Renal cortex interstitium (tissue), 15 donors: ENCODE measurements at places on chromosomes 2 and 18. TPM values are rescaled to one million over a fixed set of nuclear protein-coding genes. Genes with fewer than 3 reads are reported as not detected.

GRCh38 chr2:60960706-60961105, 56.8 kb upstream of the PEX13 start:
- no peak for DNase-seq

DNA sequence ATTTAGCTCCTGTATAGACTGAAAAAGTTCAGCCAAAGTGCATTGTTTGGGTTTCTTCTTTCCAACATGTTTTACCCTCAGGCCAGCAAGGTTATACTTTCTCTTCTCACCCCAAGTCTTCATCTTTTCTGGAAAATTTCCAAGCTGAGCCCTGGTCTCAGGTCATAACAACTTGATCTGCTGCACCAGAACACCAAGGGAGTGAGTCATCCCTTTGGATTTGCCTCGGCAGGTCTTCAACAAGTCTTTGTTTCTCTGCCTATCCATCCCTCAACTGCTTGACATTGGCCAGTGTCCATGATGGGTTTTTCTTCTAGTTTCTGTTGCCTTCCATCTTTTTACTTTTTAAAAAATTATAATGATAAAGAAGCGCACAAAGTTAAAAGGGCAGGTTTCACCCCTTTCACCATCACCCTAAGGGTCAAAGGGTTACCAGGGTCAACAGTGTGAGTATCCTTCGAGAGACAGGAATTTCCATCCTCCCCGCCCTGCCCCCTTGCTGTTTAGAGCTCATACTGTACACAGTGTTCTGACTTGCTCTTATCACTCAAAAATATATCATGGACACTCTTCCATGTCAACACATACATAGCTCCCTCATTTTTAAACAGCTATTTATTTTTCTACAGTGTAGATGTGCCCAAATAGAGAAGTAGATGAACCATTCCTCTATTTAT, 5.7 kb upstream of the SPATS2L start:
- DNase-seq = no peak

Gene CRYGC
- not detected for polyA plus RNA-seq

GRCh38 chr2:239806276-239806675, 218.9 kb downstream of the NDUFA10 start:
- DNase-seq = no peak

Gene ASB18
- not detected for polyA plus RNA-seq

GRCh38 chr2:70531419-70532086, 22.1 kb downstream of the TGFA start:
- DNase-seq = no peak

DNA sequence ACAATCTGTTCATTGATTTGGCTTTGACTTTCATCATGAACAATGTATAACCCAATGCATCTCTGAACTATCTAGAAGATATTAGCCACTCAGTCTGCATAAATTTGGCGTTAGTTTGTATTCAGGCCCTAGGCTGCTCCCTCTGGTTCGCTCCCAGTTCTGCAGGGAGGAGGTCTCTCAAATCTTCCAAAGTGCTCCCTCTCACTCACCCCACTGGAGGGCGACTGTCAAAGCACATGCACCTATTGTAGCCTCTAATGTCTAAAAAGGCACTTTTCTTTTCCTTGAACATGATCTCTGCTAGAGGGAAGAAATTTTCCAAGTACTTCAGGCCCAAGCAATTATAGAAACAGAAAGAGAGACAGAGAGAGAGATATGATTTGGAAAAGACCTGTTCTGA, 291.5 kb downstream of the TDRD15 start:
- no peak for DNase-seq

DNA sequence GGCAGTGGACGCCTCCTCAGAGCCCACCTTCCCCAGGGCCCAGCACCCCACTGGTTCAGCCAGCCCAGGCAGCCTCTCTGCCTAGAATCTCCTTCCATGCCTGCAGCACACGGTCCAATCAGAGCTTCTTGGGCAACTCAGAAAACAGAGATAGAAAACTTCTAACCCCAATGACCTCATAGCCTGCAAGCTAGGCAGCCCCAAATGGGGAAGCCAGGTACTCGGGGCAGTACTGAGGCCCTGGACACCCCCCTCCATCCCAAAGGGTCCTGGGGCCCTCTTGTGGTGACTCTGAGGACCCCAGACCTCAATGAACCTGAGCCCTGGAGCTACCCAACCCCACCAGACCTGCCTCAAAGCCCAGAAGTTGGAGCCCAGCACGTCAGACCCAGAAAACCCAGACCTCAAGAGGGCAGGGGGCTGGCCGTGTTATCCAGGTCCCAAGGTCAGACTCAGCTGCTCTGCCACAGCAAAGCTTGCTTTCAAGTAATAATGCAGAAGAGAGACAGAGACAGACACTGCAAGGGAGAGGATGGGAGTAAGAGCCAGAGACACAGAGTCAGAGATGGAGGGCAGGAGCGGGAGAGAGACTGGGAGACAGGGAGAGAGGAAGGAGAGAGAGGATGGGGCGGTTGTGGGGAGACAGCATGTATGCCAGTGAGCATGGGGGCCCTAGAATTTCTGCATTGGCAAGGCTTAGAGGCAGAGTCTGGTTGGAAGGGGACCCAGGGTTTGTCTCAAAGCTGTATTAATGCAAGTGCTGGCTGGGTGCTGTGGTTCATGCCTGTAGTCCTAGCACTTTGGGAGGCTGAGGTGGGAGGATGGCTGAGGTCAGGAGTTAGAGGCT, 28.2 kb downstream of the SERTAD2 start:
- DNase-seq = no peak

DNA sequence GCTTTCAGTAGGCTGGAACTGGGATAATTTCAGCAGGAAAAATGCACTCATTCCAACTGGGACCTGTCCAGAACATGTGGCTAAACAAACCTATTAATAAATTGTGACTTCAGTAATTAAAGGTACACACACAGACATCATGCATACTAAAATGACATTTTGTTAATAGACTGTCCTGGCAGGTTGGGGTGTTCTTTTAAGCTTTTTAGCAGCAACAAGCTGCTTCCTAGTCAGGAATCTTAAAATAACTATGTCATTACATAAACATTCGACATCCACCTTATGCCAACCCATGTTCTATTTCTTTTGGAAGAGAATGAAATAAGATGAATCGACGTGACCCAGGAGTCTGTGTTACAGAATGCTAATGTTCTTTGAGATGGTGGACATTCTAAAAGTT, 435.7 kb downstream of the TXNL1 start:
- no peak for DNase-seq

DNA sequence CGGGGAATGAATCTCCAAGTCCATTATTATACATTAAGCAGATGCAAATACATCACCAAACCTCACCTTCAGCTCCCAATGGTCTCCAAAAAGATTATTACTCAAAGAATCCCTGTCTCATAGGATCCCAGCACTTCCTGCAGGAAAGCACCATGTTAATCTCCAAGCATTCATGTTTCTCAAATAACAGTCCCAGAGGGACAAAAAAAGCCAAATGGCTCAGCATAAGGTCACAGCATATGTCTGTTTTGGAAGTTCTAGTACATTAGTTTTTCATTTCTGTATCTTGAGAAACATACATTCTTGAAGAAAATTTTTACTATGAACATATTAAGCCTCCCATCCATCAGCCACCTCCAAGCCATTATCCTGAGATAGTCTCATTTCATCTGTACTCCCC, 103.3 kb downstream of the METTL4 start:
- DNase-seq = no peak

DNA sequence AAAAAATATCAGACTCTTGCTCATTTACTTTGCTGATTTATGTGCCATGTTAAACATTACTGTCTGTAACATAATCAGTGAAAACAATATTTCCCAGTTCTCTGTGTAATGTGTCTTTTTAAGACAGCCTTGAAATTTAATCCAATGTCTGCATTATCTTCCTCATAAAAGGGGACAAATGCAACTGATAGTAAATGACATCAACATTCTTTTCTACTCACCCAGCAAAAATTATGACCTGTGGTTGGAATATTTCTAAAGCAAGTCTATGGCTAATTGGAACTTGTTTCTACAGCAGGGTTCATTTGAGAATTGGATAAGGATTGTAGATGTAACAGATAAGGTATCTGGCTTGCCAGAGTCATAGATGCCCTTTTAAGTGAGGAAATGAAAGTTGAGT, 34.8 kb downstream of the C1D start:
- no peak for DNase-seq

Gene KCNE4
- polyA plus RNA-seq = 18.5 TPM

Gene GCKR
- not detected for polyA plus RNA-seq

GRCh38 chr18:31643003-31643402, 41.4 kb downstream of the B4GALT6 start:
- DNase-seq = no peak

Gene ELOA2
- polyA plus RNA-seq = not detected

Gene GPAT2
- 0.83 TPM for polyA plus RNA-seq

GRCh38 chr18:69215161-69215560, 185.5 kb upstream of the DOK6 start:
- no peak for DNase-seq

DNA sequence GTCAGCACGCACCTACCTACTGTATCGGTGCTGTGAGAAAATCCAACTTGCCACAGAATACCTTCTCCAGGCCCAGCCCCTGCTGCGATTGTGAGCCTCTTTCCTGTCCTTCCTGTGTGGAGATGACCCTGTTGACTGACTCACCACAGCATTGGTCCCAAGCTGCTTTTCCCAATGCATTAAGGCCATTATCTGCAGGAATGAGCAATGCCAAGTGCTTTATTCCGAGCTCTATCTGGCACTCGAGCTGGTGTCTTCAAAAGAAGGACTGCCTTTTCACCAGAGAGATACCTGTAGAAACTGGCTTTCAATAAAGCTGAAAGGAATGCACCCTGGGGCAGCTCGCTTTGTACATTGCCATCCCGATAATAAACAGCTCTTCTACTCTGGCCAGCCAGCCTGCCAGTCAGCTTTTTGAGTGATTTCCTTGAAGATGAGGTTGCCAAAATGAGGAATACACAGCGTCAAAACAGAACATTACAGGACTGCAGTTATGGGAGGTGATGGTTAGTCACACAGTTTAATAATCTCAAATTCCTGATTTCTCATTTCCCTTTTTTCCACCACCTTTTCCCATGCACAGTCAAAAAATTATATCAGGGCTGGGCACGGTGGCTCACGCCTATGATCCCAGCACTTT, 8.3 kb upstream of the RNF103 start:
- DNase-seq = no peak

- DNase-seq = no peak
Observed at GRCh38 chr2:32977228-32977758, 30.5 kb downstream of the LTBP1 start.

GRCh38 chr2:226818930-226819329, 16.9 kb upstream of the RHBDD1 start:
- no peak for DNase-seq

GRCh38 chr2:98452396-98453027, 7.9 kb downstream of the INPP4A start:
- no peak for DNase-seq

GRCh38 chr2:23600346-23600745, 215.4 kb downstream of the KLHL29 start:
- no peak for DNase-seq

DNA sequence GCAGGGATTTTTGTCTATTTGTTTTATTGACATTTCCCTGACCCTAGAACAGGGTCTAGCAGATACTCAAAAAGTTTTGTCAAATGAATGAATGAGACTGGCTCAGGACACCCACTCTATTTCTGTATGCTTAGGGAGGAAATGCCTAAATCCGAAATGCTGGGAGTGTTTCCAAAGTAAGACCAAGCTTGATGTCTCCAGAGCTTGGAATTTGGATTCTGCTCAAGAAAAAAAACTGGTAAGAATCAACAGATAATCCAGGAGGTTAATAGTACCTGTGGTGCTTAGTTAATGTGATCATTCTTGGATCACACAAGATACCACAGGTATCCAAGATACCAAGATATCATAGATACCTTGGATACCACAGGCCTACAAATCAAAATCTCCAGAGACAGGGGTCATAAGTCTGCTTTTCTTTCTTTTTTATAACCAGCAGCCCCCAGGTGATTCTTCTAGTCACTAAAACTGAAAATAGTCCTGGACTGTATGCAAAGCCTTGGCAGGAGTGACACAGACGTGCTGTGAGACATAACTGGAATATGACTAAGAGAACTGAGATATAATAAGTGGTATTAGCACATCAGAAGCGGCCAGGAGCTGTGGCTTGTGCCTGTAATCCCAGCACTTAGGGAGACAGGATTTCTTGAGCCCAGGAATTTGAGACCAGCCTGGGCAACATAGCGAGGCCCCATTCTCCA, 39.9 kb upstream of the SP3 start:
- no peak for DNase-seq

GRCh38 chr2:236449167-236449761, 120.4 kb upstream of the ACKR3 start:
- no peak for DNase-seq

- DNase-seq = no peak
Observed at GRCh38 chr2:21317131-21317530, 193.4 kb downstream of the TDRD15 start.

Gene UGT1A3
- not detected for polyA plus RNA-seq

DNA sequence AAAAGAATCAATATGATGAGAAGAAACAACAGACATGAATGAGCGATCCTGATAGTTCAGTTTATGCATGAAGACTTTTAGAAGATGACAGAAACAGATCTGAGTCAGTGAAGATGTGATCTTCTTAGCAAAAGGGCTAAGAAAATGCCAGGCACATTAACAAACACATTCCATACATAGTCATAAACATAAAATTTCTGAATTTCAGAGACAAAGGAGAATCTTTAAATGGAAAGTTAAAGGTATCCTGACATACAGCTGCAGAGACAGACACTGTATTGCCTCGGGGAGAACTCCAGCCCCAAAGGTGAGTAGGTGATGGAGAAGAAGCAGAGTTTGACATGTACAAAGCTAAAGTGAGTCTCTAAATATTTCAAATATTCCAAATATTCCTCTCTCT, 40.6 kb upstream of the FN1 start:
- DNase-seq = no peak

Gene ERICH2
- 3.4 TPM for polyA plus RNA-seq

Gene ALPP
- not detected for polyA plus RNA-seq

GRCh38 chr2:156294945-156295580, 37.5 kb downstream of the NR4A2 start:
- no peak for DNase-seq

Gene ACP1
- 149 TPM for polyA plus RNA-seq

Gene SH3BP4
- 42.2 TPM for polyA plus RNA-seq

Gene EVX2
- not detected for polyA plus RNA-seq

DNA sequence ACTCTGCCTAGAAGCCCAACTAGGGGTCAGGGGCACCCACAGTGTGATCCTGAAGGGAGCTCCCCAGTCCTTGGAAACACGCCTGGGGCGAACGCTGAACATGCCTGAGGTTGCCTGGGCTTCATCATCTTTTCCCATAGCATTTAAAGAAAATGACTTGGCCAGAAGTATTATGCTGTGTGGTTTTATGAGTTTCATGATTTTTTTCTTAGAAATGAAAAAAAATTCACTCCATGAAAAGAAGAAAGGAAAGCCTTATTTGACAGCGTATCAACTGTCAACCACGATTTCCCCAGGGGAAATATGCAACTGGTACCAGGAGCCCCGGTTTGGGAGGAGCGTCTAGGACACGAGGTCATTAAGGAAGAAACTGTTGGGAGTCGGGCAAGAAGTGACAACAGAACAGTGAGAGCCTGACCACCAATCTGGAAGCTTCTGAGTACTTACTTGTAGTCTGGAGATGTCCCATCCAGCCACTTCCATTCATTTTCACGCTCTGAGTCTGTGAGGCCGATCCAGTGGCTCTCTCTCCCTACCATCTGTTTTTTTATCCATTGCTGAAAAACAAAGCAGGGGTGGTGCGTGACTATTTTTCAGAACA, 63.5 kb upstream of the THOC1 start:
- DNase-seq = no peak

GRCh38 chr2:48560546-48561209, 30.7 kb downstream of the STON1 start:
- no peak for DNase-seq
